HuH-7.5 (cell line): ENCODE measurements at places on chromosomes 1 and 21.

DNA sequence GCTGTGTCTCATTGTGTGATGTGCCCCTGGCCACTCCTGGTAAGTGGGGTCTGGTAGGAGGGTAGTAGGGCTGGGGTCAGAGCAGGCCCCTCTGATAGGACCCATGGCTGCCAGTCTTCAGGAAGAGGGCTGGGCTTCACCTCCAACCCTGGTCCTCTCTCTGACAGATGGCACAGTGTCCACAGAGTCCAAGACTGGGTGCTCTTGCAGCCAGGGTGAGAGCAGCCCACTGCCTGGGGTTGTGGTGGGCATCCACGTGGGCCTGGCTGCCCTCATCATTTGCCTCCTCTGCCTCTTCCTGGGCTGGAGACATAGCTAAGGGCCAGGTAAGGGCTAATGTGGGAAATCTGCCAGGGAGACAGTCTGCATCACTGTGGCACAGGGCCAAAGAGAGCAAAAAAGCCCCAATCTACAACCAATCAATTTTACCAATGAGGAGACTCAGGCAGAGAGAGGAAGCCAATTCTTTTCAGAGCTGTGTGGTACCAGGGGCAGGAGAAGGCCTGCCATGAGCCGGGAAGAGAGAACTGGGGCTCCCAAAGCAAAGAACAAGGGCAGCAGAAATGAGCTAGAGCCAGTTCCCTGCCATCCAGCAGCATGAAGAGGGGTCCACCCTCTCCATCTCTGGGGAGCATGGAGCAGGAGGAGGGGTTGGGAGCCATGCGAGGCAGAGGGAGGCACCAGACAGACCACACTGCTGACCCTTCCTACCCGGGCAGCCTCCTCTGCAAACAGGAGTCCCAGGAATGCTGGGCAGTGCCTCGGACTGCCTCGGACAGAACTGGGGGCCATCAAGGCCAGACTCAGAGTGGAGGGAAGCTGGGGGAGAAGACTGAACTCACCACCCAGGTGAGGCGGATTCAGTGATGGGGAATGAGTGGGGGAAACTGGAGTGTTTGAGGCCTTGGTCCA lies 26.8 kb downstream of the SLC27A3 start:
- DNase-seq: no peak

DNA sequence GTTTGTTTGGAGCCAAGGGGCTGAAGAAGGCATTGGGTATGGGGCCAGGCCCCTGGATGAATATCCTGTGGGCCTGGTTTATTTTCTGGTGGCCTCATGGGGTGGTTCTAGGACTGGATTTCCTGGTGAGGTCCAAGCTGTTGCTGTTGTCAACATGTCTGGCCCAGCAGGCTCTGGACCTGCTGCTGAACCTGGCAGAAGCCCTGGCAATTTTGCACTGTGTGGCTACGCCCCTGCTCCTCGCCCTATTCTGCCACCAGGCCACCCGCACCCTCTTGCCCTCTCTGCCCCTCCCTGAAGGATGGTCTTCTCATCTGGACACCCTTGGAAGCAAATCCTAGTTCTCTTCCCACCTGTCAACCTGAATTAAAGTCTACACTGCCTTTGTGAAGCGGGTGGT lies 1.4 kb downstream of the ACKR1 start:
- DNase-seq: no peak

DNA sequence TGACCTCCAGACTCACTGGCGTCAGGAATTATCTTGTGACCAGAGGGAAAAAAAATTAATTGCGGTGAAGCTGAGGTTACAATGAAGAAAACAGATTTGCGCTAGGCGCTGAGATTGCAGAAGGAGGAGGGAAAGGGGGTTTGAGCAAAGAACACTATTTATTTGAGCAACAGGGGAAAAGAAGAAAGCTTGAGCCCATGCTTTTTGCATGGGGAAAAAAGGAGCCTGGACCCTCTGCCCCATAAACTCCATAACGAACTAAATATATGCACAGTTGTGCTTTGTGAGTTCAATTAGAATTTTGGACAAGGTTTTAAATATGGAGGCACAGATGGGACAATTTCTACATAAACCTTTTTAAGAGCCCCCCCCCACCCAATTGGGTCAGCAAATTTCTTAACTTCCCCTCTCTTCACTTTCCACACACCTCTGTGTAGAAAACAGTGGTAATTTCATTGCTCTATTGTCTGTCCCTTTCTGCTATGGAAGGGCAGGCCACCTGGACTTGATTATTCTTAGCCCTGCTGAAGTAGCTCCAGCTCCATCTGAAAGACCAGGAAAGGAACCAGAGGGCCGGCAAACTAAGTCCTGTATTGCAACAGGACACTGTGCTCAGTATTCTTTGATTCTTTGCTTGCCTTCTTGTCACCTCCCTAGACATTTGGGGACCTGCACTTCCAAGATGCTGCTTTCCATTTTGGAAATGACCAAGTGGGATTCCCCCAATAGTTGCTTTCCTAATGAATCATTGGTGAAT lies 862 bp upstream of the ID3 start:
- DNase-seq: no peak

GRCh38 chr1:41609166-41609883 lies 124.8 kb upstream of the EDN2 start:
- DNase-seq: no peak

DNA sequence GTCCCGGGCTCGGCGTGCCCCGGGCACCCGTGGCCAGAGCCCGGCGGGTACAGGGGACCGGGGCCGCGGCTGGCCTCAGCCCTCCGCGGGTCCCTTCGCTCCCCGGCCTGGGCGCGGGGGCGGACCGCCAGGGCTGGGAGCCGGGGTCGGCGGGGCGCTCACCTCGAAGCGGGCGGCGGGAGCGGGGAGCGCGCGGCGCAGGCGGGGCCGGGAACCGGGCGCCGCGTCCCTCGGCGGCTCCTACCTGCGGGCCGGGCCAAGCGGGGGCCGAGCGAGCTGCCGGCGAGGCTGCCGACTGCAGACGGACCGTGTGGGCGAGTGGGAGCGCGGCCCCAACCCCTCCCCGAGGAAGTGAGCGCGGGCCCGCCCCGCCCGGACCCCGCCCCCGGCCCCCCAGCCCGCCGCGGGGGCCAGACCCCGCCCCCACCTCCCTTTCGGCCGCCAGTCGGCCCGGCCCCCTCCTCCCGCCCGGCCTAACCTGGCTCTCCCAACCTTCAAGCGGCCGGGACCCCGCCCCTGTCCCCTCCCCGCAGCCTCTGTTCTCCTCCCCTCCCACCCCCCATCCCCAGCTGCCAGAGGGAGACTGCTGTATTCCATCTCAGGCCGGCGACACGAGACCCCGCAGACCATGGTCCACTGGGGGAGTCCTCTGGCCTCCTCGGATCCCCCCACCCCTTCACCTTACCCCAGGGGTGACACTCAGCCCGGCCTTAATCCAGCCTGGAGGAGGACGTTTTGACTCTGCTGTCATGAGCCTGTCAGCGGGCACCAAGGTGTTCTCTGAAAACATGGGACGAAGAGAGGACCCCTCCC lies at the start of gene FHL3:
Gene FHL3 (minus strand): TSS at position 320 of the 813 bp plus-strand sequence. CDS start 6,102 bp downstream, outside the sequence.
- DNase-seq: peak; percentile 60

GRCh38 chr1:94535095-94535494 lies 6.5 kb downstream of the F3 start:
- no peak for DNase-seq

- DNase-seq: no peak
These were observed 1.1 kb upstream of the SYNC start for GRCh38 chr1:32703479-32704291.

- no peak for DNase-seq
These were observed 17.2 kb downstream of the PTAFR start for GRCh38 chr1:28159243-28159642.

GRCh38 chr1:202565890-202566602 lies 144.2 kb downstream of the SYT2 start:
- no peak for DNase-seq

- no peak for DNase-seq
These were observed 15.6 kb downstream of the FMO1 start for GRCh38 chr1:171263901-171264300.

GRCh38 chr1:1432951-1433803 lies 2.3 kb upstream of the VWA1 start:
- DNase-seq: peak; percentile 98

DNA sequence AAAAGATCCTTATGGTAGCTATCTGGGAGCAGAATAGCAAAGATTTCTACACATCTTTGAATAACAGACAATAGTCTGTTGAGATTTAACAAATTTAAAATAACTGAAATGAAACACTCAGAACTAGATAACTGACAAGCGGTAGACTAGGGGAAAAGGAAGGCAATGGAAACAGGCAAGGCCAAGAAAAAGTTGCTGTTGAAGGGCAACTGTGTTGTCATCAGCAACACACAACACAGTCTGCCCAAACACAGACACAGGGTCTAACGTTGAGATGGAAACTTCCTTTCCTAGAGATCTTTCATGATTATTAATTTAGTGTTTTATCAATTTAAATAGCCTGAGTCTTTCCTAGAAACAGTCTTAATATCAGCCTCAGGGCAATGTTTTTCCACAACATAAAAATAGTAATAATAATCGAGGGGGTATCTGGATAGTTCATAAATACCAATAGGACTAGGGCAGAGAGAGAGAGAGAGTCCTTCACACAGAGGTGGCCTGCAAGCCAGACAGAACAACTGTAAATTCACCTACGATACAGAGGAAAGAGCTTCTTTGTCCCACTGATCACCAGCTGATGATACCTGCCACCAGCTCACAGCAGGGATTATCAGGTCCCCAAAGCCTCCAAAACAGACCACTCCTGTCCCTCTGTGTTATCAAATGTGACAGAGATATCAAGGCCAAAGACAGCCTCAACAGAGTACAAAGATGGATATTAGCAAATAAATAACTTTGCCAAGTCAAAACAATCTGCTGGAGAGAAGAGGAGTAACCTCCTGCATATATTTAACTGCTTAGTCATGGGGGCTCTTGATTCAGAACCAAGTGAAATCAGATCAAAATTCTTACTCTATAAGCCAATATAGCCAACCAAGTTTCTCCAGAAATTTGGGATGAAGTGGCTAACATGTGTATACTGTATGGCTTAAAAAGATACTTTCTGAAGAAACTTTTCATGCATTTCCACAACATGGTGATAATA lies 245.3 kb downstream of the SLC45A1 start:
- no peak for DNase-seq

- DNase-seq: no peak
These were observed 26.4 kb downstream of the KIF26B start for GRCh38 chr1:245181158-245181517.

DNA sequence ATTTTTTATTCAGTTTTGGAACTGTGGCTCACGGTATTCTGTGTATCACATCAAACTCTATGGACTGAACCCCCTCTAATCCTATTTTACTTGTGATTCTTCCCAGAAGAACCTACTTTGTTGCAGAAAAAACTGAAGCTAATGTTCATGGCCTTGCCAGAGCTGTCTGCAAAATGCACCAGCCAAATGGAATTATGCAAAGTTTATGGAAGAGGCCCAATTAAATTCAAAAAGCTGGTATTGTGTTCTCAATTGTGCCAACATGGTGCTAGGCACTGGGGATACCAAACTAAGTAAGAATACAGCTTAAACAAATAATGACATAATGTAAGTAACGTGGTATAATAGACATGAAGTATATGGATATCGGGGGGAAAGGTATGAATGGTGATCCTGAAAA lies 273.8 kb upstream of the DUSP10 start:
- no peak for DNase-seq

- DNase-seq: no peak
These were observed 309.7 kb upstream of the LYPLAL1 start for GRCh38 chr1:218863987-218864386.

DNA sequence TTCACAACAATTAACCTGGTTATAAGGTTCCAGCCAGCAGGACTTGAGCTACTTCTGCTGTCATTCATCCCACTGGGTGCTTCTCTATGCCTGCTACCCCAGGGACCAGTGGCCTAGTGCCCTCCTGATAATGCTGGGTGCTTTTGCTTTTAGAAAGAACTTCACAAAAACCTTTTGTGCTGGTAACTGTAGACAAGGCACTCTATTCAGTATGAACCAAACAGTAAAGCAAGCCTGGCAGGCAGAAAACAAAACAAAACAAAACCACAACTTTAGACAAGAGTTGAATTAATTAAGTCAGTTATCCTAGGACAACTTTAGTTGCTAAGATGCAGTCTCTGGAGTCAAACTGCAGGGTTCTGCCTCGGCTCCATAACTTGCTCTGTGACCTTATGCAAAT lies 61.9 kb upstream of the ADGRL2 start:
- no peak for DNase-seq

- DNase-seq: no peak
These were observed 74.3 kb upstream of the IFNAR2 start for GRCh38 chr21:33155422-33155821.

DNA sequence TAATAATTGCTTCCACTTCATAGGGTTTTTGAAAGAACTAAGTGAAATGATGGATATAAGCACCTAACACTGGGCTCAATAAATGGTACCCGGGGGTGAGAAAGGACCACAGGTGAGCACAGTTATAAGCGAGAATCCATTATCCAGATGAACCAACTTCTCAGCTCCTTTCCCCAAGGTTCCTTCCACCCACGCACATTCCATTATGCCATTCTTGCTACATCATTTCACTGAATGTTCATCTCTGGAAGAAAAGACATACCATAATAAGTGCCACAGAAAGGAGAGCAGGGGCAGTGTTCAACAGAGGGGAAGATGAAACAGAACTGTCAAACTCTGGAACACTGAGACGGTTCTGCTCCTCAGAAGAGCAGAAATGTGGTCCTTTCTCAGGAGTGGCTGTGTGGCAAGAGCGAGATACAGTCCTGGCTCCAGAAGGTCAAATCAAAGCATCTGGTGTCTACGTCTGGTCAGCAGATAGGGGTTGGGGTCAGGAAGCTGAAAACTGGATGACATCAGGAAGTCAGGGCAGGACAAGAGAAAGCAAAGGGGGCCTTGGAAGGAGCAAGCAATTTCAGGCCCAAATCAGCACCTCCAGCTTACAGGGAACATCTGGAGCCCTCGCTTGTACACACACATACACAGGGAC lies 255.4 kb upstream of the TMEM51 start:
- no peak for DNase-seq

GRCh38 chr21:38721055-38721454 lies 84.7 kb upstream of the ETS2 start:
- no peak for DNase-seq

- no peak for DNase-seq
These were observed 283.8 kb downstream of the MRPL39 start for GRCh38 chr21:25323356-25323949.
